ENCODE measurements at places on chromosomes 6 and 20.

GRCh38 chr6:35601331-35602132 lies 87.2 kb downstream of the FKBP5 start:
- no peak for DNase-seq

DNA sequence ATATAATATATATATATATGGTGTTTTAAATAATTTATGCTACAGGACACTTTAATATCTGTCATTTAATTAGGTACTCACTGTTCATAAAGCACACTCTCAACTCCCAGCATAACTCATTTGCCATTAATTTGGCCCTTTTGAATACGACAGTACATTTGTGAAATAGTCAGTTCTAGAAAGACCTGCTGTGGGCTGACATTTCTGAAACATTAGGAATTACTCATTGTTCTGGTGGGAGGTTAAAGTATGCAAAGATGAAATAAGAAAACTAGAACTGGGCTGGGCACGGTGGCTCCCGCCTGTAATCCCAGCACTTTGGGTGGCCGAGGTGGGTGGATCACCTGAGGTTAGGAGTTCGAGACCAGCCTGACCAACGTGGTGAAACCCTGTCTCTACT lies 497.5 kb downstream of the UTRN start:
- DNase-seq, result no peak

GRCh38 chr6:11183761-11184362 lies 48.6 kb downstream of the NEDD9 start:
- no peak for DNase-seq

- no peak for DNase-seq
Observed at GRCh38 chr20:18094191-18094590, 36.5 kb upstream of the OVOL2 start.

DNA sequence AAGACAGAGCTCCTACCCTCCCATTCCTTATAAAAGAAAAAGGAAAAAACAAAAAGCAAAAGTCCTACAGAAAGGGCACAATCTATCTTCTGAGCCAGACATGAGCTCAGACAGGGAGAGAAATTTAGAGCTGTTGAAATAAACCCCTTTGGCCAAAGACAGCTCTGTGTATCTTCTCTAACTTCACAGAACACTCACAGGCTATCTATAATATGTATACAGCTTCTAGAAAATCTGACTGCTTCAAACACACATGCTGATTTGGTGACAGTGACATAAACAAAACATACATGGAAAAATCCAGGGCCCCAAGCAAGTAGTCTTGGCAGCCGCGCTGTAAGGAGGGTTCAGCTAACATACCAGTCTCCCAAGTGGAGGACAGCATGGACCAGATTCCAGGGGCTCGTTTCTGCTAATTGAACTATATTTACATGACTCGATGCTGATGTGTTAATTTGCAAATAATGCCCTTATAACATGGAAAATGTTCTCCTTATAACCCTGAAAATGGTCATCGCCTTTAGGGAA lies 37.0 kb downstream of the MTFR2 start:
- DNase-seq, result no peak

DNA sequence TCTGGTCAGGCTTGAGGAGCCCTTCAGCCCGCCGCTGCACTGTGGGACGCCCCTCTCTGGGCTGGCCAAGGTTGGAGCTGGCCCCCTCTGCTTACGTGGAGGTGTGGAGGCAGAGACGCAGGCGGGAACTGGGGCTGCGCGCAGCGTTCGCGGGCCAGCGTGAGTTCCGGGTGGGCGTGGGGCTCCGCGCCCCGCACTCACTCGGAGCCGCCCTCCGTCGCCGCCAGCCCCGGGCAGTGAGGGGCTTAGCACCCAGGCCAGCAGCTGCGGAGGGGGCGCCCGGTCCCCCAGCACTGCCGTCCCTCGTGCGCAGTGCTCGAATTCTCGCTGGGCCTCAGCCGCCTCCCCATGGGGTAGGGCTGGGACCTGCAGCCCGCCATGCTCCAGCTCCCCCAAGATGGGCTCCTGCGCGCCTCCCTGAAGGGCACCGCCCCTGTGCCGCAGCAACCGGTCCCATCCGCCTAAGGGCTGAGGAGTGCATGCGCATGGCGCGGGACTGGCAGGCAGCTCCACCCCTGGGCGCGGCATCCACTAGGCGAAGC lies 695.9 kb downstream of the EPHA7 start:
- DNase-seq, result no peak

- DNase-seq, result no peak
Observed at GRCh38 chr6:108656836-108657235, 96.1 kb downstream of the FOXO3 start.

- peak; percentile 97 for DNase-seq
Observed at GRCh38 chr6:53348371-53349208, at the start of gene ELOVL5. Gene ELOVL5, minus strand, starts transcription at chr6:53348950. Its CDS starts 53,251 bp downstream, at chr6:53295699.

DNA sequence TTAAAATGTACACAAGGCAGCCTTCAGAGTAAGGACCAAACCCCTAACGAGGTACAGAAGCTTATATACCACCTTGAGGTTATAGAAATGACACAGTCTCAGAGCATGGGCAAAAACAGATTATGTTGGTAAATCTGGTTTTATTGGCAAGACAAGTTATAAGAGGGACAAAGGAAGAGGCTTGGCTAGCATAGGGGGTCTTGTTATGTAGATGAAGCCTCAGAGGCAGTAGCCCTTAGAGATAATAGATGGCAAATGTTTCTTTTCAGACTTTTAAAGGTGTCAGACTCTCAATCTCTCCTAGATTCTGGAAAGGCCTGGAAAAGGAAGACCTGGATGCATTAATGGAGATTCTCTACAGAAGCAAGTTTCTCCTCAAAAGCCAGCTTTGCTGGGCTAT lies 123.3 kb upstream of the ATXN1 start:
- no peak for DNase-seq

DNA sequence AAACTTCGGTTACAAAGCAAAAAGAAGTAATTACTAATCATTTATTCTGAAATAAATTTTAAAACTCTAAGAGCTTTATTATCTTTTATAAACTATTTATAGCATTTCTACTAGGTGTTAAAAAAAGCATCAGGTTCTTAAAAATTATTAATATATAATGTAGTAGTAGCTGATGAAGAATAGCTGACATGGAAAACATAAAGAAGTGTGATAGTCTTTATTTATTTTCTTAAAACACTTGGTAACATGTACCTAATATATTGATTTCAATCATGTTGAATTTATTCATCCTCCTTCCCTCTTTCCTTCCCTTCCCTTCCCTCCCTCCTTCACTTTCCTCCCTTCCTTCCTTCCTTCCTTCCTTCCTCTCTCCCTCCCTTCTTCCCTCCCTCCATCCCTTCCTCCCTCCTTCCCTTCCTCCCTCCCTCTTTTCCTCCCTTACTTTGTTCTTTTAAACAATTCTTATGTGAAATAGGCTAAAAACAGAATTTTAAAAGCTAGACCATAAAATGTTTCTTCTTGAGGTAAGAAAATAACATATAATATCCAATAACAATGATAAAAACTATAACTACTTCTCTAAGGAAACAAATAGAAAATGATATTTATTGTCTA lies 913.9 kb upstream of the MAP3K7 start:
- DNase-seq, result no peak

GRCh38 chr6:43516697-43517504 lies at the start of the genes POLR1C and YIPF3:
Gene POLR1C, plus strand, starts transcription at chr6:43517089. Its CDS starts 21 bp downstream, at chr6:43517110.
Gene YIPF3, minus strand, starts transcription at chr6:43516926. Its CDS starts 119 bp downstream, at chr6:43516807.
- DNase-seq, result peak; percentile 92

GRCh38 chr6:169809386-169809785 lies 58.0 kb downstream of the ERMARD start:
- no peak for DNase-seq

DNA sequence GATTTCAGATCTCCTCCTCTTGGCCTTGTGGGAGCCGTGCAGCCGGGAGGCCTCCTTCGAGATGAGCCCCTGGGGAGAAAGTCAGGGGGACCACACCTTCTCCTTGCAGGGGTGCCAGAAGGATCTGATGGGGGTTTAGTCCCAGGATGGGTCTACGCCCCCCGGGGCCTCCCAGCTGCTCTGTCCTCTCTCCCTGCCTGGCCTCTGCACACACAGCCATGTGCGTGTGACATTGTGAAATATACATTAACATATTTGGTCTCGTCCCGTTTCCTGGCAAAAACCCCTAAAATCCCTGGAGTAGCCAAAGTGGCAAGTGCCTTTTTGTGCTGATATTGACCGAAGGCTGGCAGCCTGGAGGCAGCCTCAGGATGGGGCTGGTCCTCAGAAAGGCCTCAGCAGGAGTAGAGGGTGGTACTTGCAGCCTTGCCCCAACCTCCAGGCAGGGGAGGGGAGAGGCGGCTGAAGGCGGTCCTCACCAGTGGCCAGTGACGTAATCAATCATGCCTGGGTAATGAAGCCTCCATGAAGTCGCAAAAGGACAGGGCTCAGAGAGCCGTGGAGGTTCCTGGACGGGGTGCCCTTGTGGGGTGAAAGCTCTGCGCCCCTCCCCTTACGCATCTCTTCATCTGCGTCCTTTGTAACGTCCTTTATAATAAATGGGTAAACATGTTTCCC lies 5.1 kb upstream of the HELZ2 start:
- no peak for DNase-seq

DNA sequence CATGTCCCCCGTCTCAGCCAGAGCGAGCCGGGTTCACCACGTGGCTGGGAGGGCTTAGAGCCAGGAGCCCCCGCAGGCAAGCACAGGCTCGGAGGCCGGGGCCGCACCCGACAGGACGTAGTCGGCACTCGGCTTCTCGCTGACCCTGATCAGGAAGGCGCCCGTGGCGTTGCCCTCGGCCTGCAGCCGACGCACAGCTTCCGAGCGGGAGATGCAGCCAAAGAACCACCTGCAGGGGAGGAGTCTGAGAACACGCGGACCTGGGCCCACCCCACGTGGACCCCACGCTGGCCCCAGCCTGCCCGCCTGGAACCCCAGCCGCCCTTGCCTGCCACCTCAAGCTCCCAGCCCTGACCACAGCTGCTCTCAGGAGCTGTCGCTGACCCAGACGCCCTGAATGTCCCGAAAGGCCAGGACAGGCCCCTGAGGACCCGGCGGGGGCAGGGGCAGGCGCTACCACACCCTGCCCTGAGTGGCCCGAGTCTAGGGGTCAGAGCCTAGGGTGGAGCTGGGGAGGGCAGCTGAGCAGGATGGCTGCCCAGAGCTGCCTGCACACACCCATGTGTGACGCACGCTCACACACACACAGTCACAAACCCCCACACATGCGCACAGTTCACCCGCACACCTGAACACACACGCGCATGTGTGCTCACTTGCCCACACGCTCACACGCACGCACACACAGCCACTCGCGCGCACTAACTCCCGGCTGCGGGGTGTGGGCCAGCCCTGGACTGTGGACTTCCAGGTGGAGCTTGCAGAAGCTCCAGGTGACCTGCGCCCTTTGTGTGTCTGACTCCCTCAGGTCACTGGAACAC lies 2.1 kb downstream of the PTK6 start:
- no peak for DNase-seq

DNA sequence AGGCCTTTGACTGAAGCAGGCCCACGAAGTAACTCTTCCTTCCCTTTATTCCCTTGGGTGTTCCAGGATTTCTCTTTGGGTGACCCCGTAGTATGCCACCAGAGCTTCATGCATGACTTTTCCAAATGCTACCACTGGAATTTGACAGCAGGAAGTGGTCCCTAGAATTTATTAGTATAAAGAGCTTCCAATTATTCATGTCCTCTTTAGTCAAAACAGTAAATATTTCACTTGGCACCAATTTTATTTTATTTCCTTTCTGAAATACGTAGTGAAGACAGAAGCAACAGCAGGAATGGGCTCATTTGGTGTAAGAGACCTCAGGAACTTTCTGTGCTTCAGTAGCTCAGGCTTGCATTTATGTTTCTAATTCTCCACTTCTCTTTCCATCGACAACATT lies 151.3 kb downstream of the LCA5 start:
- DNase-seq, result no peak

- DNase-seq, result no peak
Observed at GRCh38 chr20:47334022-47334551, 22.4 kb downstream of the ZMYND8 start.

DNA sequence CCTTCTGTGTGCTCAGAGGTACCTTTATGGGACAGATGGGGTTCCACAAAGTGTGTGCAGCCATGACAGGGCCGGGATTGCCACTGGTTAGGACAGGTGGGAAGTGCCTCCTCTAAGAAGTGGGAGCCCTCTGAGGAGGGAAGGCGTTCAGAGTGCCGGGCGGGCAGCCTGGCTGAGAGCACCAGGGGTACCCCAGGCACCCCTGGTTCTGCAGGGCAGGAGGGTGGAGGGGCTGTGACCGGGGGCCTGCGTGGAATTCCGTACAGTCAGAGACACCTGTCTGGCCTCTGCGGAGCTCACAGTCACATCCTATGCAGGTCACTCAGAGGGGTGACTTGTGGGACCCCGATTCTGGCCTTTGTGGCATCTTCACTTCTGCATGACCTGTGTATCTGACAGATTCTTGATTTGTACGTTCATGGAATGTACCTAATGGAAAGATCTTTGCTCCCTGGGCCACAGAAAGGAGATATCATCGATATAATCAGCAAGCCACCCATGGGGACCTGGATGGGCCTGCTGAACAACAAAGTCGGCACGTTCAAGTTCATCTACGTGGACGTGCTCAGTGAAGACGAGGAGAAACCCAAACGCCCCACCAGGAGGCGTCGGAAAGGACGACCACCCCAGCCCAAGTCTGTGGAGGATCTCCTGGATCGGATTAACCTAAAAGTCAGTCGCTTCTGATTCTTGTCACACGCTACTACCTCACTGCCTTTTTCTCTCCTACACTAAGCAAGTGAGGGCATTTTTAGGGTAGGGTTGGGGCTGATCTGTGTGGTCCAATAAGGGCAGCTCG lies 190.9 kb downstream of the SASH1 start:
- DNase-seq, result no peak

GRCh38 chr6:81925201-81925600 lies 172.7 kb upstream of the TENT5A start:
- no peak for DNase-seq

DNA sequence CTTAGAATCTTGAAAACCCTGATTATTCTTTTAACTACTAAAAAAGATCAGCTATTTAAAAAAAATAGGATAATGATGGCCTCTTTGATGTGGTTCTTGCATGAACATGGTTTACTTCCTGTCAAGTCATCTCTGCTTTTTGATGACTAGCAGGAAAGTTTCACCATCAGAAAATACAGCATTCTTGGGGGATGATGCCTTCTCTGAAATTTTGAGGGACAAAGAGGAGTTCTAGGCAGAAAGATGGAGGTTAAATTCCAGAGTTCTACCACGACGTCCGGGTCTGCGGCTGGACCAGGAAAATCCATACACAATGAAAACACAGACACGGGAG lies 130.4 kb downstream of the OLIG3 start:
- no peak for DNase-seq

GRCh38 chr6:123434186-123434585 lies 202.6 kb downstream of the TRDN start:
- no peak for DNase-seq

- DNase-seq, result no peak
Observed at GRCh38 chr20:38342713-38343310, 3.5 kb upstream of the LBP start.

- peak; percentile 39 for DNase-seq
Observed at GRCh38 chr20:51766994-51767866, 960 bp downstream of the ATP9A start.

DNA sequence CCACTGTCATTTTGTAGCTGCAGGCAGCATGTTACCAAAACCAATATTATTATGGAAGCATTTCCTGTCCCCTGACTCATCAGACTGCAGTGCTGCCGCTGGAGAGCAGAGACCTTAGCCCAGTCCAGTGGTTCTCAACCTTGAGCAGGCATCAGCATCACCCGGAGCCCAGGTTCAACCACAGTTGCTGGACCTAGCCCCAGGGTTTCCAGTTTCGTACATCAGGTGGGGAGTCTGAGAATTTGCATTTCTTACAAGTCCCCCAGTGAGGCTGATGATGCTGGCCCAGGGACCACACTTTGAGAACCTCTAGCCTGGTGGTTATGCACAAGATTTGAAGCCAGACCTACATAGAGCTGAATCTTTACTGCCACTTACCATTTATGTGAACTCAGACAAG lies 47.3 kb downstream of the LY86 start:
- no peak for DNase-seq

- DNase-seq, result no peak
Observed at GRCh38 chr20:12399110-12399836, 481.6 kb downstream of the BTBD3 start.

Data from stimulated activated CD4-positive, alpha-beta T cell treated with anti-CD3 and anti-CD28 coated beads, Interleukin-12 subunit alpha, Interleukin-12 subunit beta, amount 100 ng/mL, for 4 hours (primary cell).